ENCODE measurements at places on chromosomes 16 and 17.

DNA sequence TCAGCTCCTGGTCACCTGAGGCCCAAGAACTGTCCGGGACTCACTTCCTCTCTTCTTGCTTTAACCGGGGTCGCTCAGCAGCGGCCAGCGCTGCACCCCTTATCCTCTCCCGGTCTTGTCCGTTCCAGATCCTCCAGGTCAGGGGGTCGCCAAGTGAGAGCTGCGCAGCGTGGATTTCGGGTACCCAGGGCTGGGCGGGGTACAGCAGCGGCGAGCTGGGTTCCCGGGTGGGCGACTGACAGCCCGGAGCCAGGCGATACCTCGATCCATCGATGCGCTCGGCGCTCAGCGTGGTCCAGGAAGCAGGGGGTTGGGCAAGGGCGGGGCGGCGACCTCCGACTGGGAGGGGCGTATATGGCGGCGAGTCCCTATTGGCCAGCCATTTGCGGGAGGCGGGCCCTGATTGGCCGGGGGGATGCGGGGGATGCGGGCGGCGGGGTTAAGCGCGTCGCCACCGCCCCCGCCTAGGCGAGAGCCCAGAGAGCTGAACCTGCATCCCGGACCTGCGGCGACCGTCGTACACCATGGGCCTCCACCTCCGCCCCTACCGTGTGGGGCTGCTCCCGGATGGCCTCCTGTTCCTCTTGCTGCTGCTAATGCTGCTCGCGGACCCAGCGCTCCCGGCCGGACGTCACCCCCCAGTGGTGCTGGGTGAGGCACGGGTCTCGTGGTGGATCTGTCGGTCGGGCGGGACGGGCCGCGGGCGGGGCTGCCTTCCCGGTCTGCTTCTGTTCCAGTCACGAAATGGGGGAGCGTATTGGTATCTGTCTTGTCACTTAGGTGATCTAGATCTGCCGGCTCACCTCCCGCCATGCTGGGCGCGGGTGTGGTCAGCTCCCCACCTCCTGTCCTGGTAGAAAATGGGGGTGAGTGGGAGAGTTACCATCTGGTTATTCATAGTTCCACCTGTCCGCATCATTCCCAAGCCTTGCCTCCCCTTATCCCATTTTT is at the start of gene PLA2G15:
TSS of gene PLA2G15 (plus strand) at position 471 of the 951 bp plus-strand sequence. CDS start at position 525, 54 bp downstream.
- H3K27me3 ChIP-seq: no peaks in the 10 kb centered on the region
- peak within 1 kb of the TSS; percentile 92 for H3K27ac ChIP-seq
- peaks cover 19% of the 10 kb centered on the region for H3K4me1 ChIP-seq
- peaks cover 23% of the 10 kb centered on the region for H3K36me3 ChIP-seq

GRCh38 chr16:8714807-8715206 is 40.4 kb downstream of the ABAT start:
- H3K4me3 ChIP-seq: no peak overlapping the region
- no peak overlapping the region for H3K27ac ChIP-seq
- peaks cover 7% of the 10 kb centered on the region for H3K4me1 ChIP-seq
- H3K27me3 ChIP-seq: no peaks in the 10 kb centered on the region
- DNase-seq: no peak
- H3K36me3 ChIP-seq: no peaks in the 10 kb centered on the region

DNA sequence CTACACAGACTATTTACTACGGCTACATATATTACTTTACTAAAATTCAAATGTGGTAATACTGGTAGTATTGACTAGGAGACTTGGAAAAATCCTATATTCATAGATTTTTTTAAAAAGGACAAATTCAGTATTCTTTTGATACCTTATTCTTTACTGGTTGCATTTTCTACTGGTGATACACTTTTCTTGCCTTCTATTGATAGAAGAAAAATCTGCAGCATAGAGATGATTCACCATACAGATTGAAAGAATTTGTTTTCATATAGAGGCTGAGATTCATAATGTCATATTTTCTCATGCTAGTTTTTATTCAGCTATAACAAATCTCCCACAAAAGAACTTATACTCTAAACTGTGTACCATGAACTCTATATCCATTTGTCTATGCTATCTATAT is 195.4 kb upstream of the C17orf78 start:
- no peaks in the 10 kb centered on the region for H3K4me1 ChIP-seq
- no peaks in the 10 kb centered on the region for H3K27me3 ChIP-seq
- no peak overlapping the region for H3K4me3 ChIP-seq
- H3K27ac ChIP-seq: no peak overlapping the region
- H3K36me3 ChIP-seq: peaks cover 11% of the 10 kb centered on the region

- H3K4me1 ChIP-seq: no peaks in the 10 kb centered on the region
- no peak for DNase-seq
- no peak overlapping the region for H3K27ac ChIP-seq
- no peak overlapping the region for H3K4me3 ChIP-seq
- no peaks in the 10 kb centered on the region for H3K36me3 ChIP-seq
Measured at GRCh38 chr17:33954597-33954996, 300.5 kb upstream of the CCL2 start.

- H3K4me1 ChIP-seq: peaks cover 10% of the 10 kb centered on the region
- H3K36me3 ChIP-seq: no peaks in the 10 kb centered on the region
- DNase-seq: no peak
- H3K27ac ChIP-seq: peak overlapping the region; percentile 63
- H3K27me3 ChIP-seq: peaks cover 25% of the 10 kb centered on the region
- H3K4me3 ChIP-seq: peak overlapping the region; percentile 4
Measured at GRCh38 chr17:45371414-45372324, 54.8 kb upstream of the MAP3K14 start.

DNA sequence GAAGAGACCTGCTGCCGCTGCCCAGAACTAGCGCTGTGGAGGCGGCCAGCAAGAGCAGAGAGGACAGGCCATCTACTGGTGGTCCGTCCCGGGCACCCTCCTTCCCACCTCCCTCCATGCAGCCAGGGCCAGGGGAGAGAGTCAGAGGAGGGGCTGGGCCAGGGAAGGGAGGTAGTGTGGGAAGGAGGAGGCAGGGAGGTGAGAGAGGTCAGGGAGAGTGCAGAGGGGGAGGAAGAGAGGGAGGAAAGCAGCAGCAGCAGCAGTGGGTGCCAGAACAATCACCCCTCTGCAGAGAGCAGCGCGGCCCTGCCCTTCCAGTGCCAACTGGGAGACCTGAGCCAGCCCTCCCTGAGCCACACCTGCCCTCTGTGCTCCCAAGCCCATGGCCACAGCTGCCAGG is 6.6 kb downstream of the C16orf95 start:
- H3K27ac ChIP-seq: no peak overlapping the region
- no peaks in the 10 kb centered on the region for H3K4me1 ChIP-seq
- DNase-seq: no peak

GRCh38 chr16:87575027-87575804 is 27.1 kb upstream of the JPH3 start:
- H3K4me3 ChIP-seq: no peak overlapping the region

DNA sequence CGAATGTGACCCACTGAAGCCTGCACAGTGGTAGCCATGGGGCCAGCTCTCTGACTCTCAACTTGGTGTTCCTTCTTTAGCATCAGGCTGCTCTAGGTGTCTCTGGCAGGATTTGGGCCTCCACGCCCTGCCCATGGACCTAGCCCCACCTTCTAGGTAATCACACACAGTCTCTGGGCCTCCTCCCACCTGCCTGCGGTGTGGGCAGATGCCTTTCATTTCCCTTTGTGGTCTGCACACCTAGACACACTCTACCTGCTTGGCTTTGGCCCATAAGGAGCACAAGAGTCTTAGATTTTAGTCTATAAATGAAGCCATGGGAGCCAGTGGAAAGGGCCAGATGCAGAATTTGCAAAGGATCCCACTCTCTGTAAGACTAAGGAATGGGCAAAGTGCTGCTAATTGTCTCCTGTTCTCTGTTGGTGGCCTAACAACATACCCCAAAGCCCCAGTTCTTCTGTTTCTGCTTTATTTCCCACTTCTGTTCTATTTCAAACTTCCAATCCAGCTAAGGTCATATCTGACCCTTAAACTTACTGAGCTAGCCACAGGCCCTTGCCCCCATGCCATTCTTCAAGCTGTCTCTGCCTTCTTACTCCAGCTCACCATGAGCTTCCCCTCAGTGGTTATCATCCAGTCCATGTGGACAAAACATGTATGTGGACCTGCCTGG is 7.2 kb upstream of the MFSD6L start:
- DNase-seq: no peak
- peaks cover 6% of the 10 kb centered on the region for H3K4me1 ChIP-seq
- no peak overlapping the region for H3K4me3 ChIP-seq
- peaks cover 2% of the 10 kb centered on the region for H3K36me3 ChIP-seq

DNA sequence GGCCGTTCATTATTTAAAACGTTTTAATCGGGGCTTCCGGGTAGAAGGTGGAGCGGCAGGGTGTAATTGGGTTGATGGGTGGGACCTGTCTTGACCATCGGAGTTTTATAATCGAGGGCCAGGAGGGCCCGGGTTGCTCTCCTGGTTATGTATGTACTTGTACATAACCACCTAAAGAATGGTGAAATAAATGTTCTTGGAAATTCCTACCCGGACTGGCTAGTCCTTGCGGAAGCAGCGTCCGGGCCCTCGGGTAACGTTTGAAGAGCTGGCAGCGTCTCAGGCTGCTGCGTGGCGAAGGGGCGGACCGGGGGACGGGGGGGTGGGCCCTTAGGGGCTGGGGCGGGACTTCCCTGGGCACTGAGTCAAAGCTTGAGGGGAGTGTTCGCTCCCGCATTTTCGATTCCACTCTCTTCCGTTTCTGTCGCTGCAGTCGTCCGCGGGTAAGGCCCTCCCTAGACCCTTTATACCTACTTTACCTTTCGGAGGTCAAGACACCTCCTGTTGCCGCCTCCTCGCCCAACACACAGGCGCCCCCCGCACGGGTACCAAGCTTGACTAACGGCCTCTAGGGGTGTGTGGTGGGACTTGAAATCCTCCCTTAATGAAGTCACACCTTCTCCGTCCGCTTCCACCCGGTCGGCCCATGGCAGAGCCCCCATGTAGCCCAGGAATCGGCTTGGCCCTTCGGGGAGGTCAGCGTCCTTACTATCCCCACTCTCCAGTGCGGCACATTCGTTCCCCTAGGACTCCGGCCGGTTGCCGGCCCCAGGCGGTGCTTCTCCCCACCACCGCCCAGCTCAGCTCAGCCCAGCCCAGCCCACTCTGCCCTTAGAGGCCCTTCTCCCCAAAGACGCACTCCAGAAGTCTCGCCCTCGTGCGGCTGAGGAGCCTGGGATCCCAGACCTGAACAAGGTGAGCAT is at the start of gene TMEM106A:
TSS of gene TMEM106A (plus strand) at position 396 of the 923 bp plus-strand sequence. CDS start 1,167 bp downstream, outside the sequence.
- peaks cover 22% of the 10 kb centered on the region for H3K36me3 ChIP-seq
- no peaks in the 10 kb centered on the region for H3K27me3 ChIP-seq
- peak within 1 kb of the TSS; percentile 96 for H3K27ac ChIP-seq

GRCh38 chr17:79760197-79760906 is 17.6 kb upstream of the CBX2 start:
- H3K27me3 ChIP-seq: peaks cover 16% of the 10 kb centered on the region
- H3K4me1 ChIP-seq: no peaks in the 10 kb centered on the region
- no peak overlapping the region for H3K27ac ChIP-seq
- no peaks in the 10 kb centered on the region for H3K36me3 ChIP-seq

- H3K36me3 ChIP-seq: peaks cover 2% of the 10 kb centered on the region
- no peak overlapping the region for H3K27ac ChIP-seq
- DNase-seq: no peak
- H3K4me1 ChIP-seq: no peaks in the 10 kb centered on the region
- no peak overlapping the region for H3K4me3 ChIP-seq
Measured at GRCh38 chr17:11705111-11705510, 106.8 kb downstream of the DNAH9 start.

DNA sequence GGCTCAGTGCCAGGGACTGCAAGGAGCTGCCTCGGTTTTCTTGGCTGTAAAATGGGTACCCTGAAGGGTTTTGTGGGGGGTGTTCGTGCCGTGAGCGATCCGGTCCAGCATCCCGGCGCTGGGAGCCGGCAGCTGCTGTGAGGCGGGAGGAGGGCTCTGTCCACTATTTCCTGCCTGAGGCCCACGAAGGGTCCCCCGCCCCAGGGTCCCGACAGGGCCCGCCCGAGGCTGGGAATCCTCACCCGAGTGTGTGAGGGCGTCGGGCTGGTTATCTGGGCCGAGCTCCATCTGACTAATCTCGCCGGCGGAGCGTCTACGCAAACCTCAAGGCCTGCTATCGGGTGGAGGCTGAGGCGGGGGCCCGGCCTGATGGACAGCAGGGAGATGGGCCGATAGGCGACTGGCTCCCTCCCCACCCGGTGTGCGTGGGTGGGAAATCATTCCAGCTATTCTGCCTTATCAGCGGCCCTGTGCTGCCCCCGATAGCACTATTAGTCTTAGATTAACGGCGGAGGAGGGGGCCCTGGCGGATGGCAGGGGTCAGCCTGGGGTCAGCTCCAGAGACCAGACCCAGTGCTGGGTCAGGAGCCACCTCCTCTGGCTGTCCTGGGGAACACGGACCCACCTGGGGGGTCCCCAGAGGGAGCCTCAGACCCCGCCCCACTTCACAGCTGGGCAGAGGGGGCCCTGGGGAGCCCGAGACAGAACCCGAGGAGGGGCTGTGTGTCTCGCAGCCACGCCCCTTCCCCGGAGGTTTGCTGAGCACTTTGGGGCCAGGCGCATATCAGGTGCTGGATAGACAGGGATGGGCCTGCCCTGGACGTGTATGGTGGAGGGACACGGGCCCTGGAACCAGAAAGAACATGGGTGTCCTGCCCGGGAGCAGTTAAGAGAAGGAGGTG is 44.7 kb downstream of the ZFPM1 start:
- H3K4me1 ChIP-seq: peaks cover 12% of the 10 kb centered on the region
- no peaks in the 10 kb centered on the region for H3K27me3 ChIP-seq
- peaks cover 19% of the 10 kb centered on the region for H3K36me3 ChIP-seq

DNA sequence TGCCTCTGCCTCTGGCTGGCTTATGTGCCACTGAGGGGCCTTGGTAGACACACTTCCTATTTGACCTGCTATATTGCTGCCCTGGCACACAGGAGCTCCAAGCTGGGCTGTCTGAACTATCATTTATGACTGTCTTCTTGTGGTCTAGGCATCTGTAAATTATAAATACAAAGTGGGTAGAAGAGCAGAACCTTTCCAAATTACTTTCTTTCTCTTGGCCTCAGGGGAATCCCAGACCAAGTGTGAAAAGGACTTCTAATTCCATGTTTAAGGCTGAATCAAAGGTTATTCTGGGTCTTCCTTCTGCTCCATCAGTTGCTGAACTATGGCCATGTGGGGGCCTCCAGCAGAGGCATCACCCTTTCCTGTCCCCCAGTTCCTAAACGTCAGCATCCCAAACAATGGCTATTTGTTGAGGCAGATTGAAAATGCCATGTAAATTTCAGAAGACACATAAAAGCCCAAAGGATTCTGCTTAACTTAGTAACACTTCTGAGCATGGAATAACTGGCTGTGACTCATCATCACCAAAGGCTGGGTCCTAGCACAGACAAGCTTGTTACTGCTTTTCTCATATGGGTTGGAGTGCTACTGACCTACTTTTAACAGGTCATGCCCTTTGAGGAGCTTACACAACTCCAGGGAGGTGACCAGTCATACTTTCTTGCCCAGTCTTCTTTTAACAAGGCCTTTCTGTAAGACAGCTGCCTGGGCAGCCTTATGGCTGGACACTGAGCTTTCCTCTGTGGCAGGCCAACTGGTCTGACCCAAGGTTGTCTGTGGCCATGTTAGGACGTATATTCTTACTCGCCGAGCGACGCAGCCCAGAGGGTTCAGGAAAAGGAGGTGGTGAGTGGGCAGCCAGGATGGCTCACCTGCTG is 154.8 kb downstream of the VPS53 start:
- no peak overlapping the region for H3K4me3 ChIP-seq
- no peak for DNase-seq
- peaks cover 7% of the 10 kb centered on the region for H3K4me1 ChIP-seq
- peaks cover 23% of the 10 kb centered on the region for H3K36me3 ChIP-seq
- no peaks in the 10 kb centered on the region for H3K27me3 ChIP-seq
- no peak overlapping the region for H3K27ac ChIP-seq

Measured in central memory CD8-positive, alpha-beta T cell (primary cell).